ENCODE measurements at places on chromosomes 16 and 17.

DNA sequence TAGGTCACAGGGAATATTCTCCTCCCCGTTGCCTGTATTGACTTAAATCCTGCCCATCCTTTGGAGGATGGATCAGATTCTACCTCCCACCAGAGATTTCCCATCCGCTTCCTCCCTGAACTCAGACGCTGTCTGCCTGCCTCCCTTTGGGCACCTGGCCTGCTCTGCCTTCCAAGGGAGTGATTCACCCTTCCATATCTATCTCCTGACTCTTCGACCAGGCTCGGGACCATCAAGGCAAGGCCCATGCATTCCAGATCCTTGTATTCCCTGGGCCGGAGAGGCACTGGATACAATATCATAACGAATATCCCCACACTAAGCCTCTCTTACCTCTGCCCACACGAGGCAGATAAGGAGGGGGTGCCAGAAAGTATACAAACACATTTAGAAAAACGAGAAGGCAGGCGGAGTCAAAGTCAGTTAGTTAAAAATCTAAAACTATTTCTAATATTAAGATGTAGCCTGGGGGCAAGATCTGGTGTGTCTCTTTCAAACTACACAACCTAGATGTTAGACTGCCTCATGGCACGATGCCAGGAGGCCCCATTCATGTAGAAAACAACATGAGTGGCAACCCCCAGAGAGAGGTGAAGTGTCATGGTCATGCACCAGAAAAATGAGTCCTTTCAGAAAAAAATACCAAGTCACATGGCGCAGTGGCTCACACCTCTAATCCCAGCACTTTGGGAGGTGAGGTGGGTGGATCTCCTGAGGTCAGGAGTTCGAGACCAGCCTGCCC lies 9.2 kb downstream of the PMP22 start:
- DNase-seq = no peak

- DNase-seq = no peak
Observed at GRCh38 chr17:72405662-72406230, 284.9 kb downstream of the SOX9 start.

GRCh38 chr17:7951143-7951792 lies 19.3 kb downstream of the CNTROB start:
- DNase-seq = no peak

DNA sequence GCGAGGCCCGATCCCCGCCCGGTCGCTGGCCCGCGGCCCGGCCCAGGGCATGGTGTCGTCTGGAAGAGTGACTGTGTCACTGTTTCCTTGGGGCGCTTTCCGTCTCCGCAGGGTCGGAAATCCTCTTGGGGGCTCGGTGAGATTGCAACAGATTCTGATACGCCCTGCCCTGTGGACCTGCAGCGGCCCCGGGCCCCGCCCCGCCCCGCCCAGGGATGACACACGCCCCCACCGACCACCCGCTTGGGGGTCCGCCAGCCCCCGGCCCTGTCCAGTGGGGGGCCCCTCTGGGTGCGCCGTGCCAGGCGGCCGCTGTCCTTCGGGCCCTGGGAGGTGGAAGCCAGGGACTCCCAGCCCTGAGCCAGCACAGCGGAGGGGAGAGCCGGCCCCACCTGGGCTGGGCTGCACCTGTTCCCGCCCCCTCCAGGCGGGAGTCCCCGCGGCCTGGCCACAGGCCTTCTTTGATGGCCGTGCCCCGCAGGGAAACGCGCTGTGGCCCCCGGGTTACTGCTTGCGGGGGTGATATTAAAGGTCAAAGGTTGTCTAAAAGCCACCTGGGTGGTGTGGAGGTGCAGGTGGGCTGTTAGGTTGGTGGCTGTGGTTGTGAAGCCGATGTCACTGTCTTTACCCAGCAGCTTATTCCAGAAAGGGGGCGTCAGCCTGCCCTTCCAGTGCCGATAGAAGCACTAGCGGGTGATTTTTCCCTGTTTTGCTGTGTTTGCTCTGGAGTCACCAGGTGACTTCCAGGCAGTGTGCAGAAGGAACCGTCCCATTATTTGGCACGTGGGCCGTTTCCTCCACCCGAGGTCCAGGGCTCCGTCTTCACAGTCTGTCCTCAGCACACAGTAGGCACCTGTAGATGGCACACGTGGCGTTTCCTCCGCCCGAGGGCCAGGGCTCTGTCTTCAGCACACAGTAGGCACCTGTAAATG lies 752 bp downstream of the TBC1D24 start:
- no peak for DNase-seq

DNA sequence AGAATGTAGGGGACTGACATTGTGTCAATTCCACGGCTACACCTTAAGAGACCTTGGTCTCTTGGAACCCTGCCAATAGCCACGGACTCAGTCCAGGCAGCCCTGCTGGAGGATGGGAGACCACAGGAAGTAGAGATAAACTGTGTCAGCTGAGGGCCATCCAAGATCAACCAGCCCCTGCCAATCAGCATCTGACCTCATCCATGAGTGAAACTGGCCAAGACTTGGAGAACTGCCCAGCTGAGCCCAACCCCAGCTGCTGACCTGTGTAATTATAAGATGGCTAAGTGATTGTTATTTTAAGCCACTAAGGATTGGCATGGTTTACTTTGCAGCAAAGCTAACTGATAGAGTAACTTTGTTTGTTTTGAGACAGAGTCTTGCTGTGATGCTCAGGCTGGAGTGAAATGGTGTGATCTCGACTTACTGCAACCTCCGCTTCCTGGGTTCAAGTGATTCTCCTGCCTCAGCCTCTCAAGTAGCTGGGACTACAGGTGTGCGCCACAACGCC lies 13.3 kb upstream of the YWHAE start:
- DNase-seq = no peak

- no peak for DNase-seq
Observed at GRCh38 chr17:55334881-55335540, 70.3 kb downstream of the HLF start.

DNA sequence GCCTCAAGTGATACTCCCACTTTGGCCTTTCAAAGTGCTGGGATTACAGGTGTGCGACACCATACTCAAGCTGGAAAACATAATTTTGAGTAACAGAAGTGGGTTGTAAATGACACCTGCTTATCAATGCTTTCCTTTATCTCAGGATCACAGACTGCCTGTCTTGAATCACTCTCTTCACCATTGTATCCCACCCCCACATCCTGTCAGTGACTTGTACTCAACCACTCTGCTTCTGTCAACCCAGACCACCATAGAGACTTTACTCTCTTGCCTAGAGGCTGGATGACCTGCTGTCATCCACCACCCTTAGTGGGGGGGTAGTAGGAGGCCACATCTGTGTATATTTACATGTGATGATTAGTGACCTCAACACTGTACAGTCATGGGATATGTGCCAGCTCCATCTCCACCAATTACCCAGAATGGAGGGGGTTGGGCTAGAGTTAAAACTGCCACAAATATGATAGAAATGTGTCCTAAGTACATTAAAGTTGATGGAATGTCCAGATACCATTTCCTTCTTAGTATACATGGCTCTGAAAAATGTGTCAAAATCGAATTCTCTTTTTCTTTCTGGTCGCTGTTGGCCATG lies 338.7 kb downstream of the GRIN2A start:
- DNase-seq = no peak

- DNase-seq = no peak
Observed at GRCh38 chr16:56270828-56271227, 79.5 kb downstream of the GNAO1 start.

GRCh38 chr16:89599451-89599858 lies 14.0 kb upstream of the DPEP1 start:
- no peak for DNase-seq

DNA sequence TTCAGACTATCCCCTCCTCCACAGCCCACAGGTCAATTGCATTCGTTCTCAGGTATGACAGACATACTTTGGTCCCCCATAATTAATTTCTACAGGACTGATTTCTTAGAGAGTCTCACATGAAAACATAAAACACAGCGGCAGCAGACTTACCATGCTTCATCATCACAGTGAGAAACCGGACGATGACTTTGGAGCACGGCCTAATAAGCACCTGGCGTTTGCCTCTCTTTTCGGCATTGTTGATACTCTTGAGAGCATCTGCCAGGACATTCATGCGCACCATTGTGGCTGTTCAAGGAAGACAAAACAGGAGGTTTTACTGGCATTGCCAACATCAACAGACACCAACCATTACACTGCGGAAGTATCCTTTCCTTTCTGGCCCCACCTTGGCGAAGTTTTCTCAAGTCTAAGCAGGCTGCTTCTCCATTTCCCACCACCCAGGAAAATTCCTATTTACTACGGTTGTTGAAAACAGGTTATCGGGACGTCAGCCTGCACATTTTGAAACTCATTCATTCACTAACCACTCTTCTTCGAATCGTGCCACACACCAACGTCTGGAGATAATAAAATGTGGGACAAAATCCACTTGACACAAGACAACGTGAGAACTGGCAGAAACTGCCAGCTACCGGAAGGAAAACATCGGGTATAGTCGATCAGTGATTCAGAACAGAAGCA lies 1.2 kb downstream of the RPS15A start:
- no peak for DNase-seq

- DNase-seq = no peak
Observed at GRCh38 chr17:36576793-36577192, 14.9 kb upstream of the DHRS11 start.

DNA sequence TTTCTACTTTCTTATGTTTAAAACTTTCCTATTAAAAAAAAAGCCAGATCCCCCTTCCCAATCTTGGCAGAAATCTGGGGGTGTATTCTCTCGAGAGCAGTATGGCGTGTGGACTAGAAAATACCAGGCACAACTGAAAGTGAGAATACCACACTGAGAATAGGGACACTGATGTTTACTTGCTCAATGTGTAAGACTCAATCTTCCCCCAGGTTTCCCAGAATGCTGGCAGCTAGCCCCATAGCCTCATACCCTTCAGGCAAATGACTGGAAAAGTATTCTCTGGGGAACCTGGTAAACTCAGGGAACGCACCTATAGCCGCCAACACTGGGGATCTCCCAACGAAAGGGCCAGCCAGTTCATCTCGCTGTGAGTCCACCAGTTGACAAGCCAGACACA lies 15.3 kb downstream of the ZZEF1 start:
- DNase-seq = no peak

DNA sequence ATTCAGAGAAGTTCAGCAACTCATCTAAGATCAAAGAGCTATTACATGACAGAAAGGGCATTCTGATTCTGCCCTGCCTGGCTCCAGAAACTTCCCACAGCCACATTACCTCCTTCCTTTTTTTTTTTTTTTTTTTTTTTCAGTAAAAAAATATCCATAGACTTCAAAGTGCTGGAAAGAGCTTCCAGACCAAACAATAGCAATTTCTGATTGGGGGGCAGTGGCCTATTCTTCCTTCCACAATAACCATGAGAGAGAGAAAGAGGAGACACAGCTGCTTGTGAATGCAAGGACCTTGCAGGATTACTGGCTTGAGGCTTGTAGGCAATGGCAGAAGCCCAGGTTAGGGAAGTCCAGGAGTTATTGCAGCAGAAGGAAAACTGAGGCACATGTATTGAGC lies 151.0 kb upstream of the TOX3 start:
- no peak for DNase-seq

GRCh38 chr16:72537664-72538063 lies 365.7 kb upstream of the PMFBP1 start:
- no peak for DNase-seq

GRCh38 chr16:27430923-27431484 lies 29.0 kb downstream of the IL21R start:
- peak; percentile 66 for DNase-seq

DNA sequence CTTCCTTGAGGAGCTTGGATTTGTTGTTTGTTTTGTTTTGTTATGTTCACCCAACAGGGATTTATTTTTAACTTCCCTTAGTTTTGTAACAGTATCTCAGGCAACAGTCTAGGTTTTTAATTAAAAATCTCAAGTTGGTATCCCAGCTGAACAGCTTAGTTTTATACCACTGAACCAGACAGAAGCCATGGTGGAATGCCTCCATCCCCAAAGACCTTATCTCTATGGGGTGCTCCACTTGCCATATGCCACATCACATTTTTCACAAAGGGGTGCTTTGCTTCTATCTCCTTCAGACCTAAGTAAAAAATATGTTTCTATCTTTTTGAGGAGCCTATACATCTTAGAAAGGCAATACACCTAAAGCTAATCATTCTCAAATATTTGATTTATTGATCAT lies 715.8 kb upstream of the KIF2B start:
- no peak for DNase-seq

DNA sequence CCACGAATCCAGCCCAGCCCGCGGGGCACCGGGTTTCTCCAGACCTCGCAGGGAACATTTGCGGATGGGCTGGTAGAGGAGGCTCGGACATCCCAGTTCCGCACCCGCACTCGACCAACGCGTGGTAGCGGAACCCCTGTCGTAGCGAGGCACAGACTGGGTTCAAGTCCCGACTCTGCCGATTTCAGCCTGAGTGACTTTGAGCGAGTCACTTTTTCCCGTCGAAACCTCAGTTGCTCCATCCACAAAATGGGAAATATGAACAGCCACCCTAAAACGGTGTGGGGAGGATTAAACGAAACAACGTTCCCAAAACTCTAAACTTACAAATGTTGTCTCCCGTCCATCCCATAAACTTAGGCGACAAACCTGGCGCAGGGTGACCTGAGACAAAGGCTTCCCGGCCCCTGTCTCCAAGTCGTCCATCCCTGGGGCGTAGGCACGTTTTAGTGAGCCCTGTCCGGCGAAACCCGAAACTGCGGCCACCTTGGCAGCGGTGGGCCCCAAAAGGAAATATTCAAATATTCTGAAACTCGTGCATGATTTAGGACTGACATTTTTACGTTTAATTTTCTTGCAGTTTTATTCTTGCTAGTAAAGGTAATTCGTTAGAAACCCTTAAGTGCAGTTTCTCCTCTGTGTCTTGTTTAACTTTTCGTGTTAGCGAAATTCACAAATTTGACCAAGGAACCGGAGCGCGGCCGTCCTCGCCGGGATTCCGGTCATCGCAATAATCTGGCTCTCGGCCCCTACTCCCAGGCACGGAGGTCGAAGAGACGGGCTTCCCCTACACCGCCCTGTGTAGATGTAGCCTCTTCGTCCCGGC lies 1.9 kb upstream of the MLLT6 start:
- DNase-seq = no peak

GRCh38 chr16:6032438-6032837 lies 934.8 kb upstream of the EEF2KMT start:
- DNase-seq = no peak

DNA sequence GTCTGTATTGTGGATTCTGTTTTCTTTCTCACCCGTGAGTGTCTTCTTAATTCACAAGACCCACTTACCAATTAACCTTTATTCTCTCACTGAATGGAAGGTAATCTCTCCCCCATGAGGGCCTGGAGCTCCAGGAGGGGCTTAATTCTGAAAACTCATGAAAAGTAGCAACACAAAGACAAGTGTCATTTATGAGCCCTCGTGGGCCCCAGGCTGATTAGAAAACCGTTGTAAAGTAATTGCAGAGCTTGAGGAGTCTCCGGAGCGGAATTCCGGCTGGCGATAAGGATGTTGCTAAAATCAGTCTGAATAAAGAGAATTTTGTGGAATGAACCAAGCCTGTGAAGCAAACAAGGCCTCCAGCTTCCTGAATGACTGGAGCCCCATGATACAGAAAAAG lies 301.5 kb downstream of the HAPSTR1 start:
- no peak for DNase-seq

- DNase-seq = no peak
Observed at GRCh38 chr16:57391300-57391699, 13.3 kb upstream of the CCL17 start.

GRCh38 chr17:36001110-36001771 lies at the start of gene CCL15:
TSS of gene CCL15 (minus strand) at chr17:36001553. CDS start at chr17:36001492, 61 bp downstream.
- no peak for DNase-seq

All from KG1 (cell line).